ENCODE measurements at places on chromosomes 3 and 15.

GRCh38 chr3:46006238-46007032, 10.8 kb upstream of the FYCO1 start:
- no peak for ATAC-seq

- no peak for ATAC-seq
Measured at GRCh38 chr3:66392512-66392911, 108.3 kb downstream of the LRIG1 start.

- no peak for ATAC-seq
Measured at GRCh38 chr15:77989296-77990143, 88.0 kb downstream of the TBC1D2B start.

DNA sequence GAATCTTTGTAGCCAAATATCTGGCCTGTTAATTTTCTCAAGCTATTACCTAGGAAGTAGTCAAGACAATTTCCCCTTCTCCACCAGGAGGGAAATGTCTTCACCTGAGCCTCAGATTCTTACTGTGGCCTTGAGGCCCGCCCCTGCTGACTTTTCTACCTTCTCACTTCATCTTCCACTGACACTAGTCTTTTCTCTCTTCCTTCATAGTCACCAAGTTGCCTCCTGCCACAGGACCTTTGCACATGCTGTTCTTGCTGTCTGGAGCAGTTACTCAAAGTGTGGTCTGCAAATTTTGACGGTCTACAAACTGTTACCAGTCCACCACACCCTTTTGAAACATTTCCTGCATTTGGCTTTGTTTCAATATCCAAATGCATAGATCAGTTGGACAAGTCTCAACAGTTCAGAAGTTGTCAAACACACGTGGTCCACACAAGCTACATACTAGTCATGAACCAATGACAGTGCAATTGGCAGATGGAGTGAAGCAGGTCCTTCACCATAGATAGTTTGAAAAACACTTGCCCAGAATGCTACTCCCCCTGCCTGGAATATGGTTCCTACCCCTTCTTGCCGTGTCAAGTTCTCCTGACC, 100.5 kb downstream of the OSBPL10 start:
- peak; percentile 6 for ATAC-seq

DNA sequence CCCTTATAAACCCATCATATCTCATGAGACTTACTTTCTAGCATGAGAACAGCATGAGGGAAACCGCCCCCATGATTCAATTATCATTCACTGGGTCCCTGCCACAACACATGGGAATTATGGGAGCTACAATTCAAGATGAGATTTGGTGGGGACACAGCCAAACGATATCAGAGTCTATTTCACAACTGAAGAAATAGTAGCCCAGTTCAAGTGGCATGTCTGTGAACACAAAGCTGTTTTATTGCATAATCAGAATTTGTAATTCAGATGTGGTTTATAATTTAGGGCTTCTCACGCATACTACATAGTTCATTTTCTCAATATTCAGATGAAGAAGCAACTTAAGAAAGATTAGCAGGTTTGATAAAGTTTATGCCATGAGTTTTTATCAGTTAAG, 1188.0 kb upstream of the ALCAM start:
- no peak for ATAC-seq

DNA sequence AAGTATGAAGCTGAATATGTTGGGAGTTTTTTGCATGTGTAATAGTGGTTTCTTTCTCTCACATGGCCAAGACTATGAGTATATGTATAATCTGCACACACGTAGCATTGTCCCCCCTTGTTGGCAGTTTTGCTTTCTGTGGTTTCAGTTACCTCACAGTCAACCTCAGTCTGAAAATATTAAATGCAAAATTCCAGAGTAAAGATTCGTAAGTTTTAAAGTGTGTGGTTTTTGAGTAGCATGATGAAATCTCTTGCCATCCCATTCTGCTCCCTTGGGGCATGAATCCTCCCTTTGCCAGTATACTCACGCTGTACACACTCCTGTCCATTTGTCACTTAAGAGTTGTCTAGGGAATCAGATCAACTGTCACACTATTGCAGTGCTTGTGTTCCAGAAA, 742.0 kb upstream of the CCDC54 start:
- ATAC-seq = no peak
